ENCODE measurements at places on chromosomes 1 and 21. TPM values are rescaled to one million over a fixed set of nuclear protein-coding genes. Genes with fewer than 3 reads are reported as not detected.

DNA sequence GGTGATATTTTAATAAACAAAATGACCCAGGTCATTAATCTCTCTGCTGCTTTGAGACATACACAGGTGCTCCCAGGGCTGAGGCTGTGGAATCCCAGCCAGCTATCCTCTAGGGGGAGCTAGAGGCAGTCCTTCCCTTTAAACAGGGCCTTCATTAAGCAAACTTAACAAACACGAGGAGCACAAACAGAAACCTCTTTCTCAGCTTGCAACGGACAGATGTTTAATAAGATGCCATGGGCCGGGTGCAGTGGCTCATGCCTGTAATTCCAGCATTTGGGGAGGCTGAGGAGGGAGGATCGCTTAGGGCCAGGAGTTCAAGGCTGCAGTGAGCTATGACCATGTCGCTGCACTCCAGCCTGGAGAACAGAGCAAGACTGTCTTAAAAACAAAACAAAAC, 106.7 kb downstream of the HIVEP3 start:
- DNase-seq, result no peak

- DNase-seq, result no peak
These were observed 252.2 kb upstream of the ADAMTS5 start for GRCh38 chr21:27219068-27219467.

DNA sequence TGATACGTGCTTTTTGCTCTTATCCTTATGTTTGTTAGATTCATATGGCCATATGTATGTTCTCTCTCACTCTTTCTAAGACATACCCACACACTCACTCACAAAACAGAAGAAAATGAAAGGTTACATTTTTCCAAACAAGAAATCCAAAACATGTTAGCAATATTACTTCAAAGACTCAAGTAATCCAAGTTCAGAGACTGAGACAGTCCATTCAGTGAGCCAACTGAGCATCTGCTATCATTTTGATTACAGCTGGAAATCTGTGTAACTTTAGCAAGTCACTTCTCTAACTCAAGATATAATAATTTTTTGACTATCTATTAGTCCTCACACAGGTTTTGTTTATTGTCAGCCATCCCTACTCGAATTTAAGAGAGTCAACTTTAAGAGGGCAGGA, 218.9 kb downstream of the LHX8 start:
- no peak for DNase-seq

DNA sequence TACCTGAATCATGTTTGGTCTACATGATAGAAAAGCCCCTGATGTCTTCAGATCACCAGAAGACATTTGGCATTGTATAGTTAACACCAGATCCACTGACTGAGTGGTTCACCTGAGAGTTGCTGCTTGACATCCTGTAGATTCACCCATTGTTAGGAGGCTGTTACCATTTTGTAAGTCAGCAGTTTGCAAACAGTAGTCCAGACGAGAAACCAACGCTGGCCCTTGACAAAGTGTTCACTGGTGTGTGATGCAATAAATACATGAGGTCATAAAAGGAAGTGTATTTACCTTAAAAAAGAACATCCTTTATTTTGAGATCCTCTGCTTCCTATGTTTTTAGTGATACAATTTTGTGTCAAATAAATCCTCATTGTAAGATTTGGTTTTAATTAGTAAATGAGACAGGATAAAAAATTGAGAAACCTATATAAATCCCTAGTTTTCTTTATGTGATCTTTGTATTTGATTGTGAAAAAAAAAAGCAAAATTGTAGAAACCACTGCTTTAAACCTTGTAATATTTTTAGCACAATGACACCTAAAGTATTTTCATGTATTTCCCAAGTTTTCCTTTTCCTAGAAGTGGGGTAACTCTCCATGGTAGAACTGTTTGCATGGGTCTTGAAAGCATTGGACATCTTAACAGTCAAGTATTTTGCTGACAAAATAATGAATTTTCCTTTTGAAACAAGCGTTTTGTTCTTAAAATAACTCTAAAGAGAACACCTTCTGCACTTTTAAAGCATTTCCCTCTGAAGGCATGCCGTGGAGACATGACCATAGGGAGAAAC, 204.3 kb downstream of the FGGY start:
- no peak for DNase-seq

DNA sequence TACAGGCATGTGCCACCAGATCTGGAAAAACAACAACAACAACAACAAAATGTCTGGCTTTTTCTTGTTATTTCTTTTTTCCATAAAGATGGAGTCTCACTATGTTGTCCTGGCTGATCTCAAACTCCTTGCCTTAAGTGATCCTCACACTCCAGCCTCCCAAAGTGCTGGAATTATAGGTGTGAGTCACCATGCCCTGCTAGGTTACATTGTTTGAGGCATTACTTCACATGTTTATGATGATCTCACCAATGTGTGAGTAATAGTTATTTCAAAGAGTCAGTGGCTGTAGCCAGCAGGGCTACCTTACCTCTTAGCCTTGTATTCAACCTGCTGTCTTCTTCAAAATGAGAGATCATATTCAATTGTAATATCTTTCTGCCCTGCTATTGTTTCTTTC, 445.7 kb downstream of the AMY1C start:
- no peak for DNase-seq

DNA sequence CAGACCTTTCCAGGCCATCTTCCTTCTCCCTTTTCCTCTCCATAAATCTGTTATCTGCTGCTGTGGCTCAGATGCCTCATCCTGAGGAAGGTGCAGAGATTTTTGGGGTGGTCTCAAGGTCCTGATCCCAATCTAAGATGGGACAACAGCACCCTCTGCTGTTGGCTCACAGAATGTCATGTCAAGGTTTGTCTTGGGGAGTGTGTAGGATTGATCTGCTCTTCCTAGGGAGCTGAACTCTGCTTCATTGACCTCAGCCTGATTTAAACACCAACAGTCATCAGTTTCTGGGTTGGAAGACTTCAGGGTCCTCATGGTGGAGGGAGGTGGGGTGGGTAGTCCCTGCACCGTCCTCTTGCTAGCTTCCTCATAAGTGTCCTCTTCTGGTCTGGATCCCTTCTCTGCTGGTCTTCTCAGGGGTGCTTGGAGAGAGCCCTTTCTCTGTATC, 62.8 kb upstream of the LAX1 start:
- DNase-seq, result no peak

- no peak for DNase-seq
These were observed 93.7 kb downstream of the HHIPL2 start for GRCh38 chr1:222454186-222454585.

The HAPLN2 gene
- 2.9 TPM for total RNA-seq

The CHIT1 gene
- total RNA-seq, result 0.23 TPM

The NHLH1 gene
- total RNA-seq, result 0.39 TPM
